ENCODE measurements at places on chromosomes 6 and 20.

GRCh38 chr6:107962723-107963122 lies 4.7 kb upstream of the SEC63 start:
- DNase-seq, result no peak

DNA sequence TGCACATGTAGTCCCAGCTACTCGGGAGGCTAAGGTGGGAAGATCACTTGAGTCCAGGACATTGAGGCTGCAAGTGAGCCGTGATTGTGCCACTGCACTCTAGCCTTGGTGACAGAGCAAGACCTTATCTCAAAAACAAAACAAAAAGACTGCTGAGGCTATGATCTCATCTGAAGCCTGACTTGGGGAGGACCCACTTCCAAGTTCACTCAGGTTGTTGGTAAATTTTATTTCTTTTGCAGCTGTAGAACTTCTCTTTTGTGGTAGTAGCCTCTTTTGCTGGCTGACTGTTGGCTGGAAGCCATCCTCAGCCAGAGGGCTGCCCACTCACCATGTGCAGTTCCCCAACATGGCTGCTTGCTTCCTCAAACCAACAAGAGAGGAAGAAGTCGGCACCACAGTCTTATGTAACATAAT lies 36.8 kb upstream of the ME1 start:
- DNase-seq, result no peak

DNA sequence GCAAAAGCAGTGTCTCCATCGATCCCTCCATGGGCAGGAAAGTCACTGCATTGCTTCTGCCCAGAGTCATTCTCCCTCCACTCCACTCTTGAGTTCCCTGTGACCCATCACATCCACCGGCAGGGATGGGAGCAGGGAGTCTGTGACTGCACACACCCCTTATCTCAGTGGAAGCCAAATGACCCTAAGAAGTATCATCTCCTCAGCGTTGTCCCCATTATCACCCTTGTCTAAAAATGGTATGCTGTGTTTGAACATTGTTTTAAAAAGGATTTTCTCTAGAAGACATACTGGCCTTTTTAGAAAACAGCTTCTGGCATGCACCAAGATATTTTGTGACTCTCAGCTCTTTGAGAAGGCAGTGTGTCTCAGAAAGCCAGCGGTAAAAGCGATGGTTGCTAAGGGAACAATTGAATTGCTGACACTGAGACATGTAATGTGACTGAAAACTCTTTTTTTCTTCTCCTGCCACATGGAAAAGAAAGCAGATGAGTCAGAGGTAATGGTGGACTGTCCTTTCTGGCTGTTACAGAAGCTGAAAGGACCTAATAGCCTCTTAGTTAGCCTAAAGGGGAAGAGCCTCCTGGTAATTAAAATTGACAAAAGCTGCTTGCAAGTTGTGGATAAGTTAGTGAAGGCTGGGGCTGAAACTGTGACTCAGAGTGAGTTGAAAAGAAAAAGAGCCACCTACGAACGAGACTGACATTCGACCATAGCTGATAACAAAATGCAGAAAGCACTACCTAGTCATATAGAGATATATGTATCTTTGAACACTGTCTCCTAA lies 120.5 kb downstream of the MAP3K7 start:
- DNase-seq, result no peak

DNA sequence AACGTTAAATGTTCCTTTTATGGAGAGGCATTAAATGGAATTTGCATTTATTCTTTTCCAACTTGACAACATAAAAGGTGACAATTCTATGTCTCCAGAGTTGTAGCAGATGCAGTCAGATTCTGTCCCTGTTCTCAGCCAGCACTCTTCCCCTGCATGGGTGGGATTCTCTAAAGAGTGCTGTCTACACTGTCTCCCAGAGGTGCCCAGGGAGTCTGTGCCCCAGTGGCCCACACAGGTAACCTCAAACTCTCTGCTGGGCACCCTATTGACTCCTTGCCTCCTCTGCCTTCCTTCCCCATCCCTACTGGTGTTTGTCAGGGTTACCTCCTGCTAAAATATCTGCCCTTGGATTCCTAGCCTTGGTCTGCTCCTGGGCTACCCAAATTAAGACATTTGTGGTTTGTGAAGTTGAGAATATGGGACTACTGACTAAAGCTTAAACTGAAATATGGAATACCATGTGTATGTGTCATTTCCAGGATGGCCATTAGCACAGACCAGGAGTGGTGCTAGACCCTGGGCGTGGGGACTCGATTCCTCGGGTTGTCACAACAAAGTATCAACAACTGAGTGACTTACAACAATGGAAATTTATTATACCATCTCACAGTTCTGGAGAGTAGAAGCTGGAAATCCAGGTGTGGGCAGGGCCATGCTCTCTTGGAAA lies 284.7 kb downstream of the CDH26 start:
- DNase-seq, result no peak

DNA sequence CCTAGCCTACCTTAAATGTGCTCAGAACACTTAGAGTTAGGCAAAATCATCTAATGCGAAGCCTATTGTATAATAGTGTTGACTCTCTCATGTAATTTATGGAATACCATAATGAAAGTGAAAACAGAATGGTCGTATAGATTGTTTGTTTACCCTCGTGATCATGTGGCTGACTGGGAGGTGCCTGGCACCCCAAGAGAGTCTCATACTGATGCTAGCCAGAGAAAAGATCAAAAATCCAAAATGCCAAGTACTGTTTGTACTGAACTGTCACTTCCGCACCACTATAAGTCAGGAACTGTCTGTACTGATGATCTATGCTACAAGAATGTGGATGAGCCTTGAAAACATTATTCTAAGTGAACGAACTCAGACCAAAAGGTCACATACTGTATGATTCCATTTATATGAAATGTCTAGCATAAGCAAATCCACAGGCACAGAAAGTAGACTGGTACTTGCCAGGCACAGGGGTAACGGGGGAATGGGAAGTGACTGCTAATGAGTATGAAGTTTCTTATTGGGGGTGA lies 22.4 kb downstream of the ZMYND8 start:
- DNase-seq, result no peak

DNA sequence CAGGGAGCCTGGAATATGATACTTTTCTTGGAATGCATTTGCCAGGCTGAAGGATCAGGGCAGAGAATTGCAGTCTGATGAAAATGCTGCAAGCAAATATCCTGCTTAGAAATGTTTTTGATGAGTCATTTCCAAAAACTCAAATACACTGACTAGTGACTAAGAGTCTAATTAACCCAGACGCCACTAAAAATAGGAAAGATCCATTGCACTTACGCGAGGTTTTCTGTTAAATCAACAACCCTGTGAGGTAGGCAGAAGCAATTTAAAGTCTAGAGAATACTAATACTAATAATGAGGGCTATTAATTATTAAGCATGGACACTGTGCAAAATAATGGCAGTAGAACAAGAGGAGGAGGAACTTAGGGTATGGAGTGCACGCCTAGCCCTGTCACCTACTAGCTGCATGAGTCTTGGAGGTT lies 130.1 kb upstream of the DOK5 start:
- DNase-seq, result no peak

DNA sequence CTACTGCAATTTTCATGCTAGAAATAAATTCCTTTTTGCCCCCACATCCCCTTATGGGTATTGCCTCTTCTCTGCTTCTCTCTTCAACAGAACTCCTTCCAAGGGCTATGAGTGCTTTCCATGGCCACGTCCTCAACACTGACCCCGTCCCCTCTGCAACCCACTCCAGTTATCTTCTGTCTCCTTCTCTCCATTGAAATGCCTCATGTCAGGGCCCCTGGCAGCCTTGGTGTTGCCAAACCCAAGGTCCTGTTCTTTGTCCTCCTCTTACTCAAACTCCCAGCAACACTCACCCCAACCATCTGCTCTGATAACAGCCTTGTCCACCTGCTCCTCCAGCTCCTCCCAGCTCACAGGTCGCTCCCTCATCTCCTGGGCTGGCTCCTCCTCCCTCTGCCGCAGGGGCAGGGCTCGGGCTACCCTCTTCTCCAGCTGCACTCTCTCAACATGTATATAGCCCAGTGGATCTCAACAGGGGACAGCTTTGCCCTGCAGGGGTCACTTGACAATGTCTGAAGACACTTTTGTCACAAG lies 196.1 kb upstream of the QKI start:
- no peak for DNase-seq

GRCh38 chr6:130115036-130115435 lies 96.7 kb downstream of the L3MBTL3 start:
- no peak for DNase-seq

DNA sequence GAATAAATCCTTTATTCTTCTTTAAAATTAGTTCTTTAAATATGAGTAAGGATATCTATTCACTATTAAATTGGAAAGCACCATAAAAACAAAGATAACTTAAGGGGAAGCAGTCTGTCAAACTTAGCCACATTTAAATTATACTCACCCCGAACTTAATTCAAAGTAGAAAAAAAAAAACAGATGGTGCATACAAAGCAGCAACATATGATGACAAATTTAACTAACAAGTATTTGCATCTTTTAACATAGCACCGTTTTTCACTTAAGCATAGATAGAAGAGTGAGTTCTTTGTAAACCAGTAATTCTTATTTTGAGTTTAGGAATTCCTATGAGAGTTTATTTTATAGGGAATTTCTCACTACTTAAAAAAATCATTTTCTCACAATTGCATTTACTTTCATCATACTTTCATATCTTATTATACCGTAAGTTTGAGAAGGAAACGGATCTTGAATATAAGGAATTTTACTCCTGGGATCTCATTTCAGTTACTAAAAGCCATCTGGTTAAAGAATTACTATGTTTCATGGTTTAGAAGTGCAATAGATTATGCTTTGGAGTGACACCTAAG lies 828.2 kb upstream of the MAP3K7 start:
- no peak for DNase-seq

DNA sequence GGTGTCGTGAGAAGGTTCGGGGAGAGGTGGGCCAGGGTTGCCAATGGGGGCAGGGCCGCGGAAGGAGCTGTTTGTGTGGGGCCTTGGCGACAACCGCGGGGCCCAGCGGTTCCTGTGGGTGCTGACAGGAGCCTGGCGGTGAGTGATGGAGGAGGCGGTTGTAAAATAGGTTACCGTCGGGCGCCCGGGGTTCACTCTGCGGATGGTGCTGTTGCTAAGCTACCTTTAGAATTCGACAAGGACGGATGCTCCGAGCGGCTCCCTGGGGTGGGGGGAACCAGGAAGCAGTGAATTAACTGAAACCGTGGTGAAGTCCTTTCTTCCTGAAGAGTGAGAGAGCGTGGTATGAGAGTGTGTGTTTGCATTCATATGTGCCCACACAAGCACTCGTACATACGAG lies 61.7 kb downstream of the CDH22 start:
- DNase-seq, result no peak

DNA sequence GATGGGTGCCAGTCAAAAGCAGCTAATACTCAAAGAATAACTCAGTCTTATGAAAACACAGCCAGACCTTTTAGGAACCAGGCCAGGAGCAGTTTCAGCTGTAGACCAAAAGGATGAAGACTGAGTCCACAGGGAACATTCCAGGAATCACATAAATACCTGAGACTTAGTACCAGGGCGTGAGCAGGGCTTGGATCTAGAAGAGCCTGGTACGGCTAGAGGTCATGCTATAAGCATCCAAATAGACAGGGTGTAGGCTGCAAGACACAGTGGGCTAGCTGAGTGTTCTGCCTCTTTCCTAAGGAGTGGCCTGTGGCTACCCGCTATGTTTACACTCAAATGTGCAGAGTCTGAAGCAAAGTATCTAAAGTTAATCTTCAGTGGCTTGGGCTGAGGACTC lies 29.5 kb upstream of the LRRC1 start:
- no peak for DNase-seq

DNA sequence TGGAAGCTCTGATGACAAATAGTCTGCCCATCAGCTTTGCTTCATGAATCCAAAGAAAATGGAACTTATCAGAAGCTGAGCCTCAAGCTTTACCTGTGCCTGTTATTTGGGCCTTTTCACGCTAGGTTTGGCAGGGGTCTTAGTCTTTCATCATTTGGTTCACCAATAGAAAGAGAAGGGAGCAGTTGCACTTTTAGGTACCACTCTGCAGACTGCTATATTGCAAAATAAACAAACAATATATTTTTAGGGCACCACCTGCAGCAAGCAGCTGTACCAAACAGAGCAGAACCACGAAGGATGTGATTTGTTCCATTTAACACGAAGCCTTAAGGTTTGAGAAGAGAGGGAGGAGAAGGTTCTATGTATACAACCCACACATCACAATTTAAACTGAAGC lies 291.4 kb upstream of the RNF217 start:
- no peak for DNase-seq

GRCh38 chr6:44696686-44697085 lies 309.2 kb downstream of the CDC5L start:
- DNase-seq, result no peak

- no peak for DNase-seq
Observed at GRCh38 chr6:44634321-44634720, 246.8 kb downstream of the CDC5L start.

GRCh38 chr6:40563111-40563510 lies 24.1 kb downstream of the LRFN2 start:
- no peak for DNase-seq

DNA sequence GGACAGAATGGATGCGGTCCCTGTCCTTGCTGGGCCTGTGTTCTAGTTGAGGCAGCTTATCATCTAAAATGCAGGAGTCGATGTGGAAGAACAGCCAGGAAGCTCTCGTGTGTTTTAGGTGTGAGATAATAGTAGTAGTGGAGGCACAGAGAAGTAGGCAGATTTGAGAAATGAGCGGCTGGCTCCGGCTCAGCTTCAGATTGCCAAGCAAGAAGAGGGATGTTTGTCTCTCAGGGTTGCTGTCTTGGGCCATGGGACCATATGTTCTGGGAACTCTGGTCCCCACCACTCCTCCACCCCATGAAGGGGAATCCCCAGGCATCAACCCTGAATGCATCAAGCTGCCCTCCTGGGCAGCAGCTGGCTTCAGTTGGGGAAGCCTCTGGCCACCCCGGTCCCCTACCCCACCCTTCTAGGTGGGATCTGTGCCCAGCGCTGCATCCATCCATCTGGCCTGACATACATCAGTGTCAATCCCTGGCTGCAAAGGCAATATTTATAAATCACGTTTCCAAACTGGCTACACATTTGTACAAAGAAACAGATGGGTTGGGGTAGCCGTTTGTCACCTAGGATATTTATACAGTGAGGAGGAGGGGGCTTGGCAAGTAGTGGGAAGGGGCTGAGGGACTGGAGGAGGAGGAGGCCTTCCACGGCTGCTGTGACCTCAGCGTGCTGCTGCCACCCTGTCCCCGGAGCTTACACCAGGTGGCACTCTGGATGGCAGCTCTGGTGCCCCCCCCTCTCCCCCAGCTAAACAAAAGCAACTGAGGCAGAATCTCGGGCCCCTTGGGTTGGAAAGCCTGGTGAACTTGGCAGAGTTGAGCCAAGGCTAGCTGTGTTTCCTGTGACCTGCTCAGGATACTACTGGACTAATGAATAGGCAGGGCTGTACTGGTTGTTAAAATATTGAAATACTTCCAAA lies 64.4 kb downstream of the CD40 start:
- DNase-seq, result no peak

- no peak for DNase-seq
Observed at GRCh38 chr20:22984008-22984407, 51.1 kb upstream of the SSTR4 start.

GRCh38 chr20:37468886-37469285 lies 52.2 kb upstream of the NNAT start:
- no peak for DNase-seq

Measured in activated CD4-positive, CD25-positive, alpha-beta regulatory T cell (primary cell).